ENCODE measurements at places on chromosomes 11 and 22. TPM values are rescaled to one million over a fixed set of nuclear protein-coding genes. Genes with fewer than 3 reads are reported as not detected.

- peaks cover 10% of the 10 kb centered on the region for H3K4me1 ChIP-seq
- no peak overlapping the region for H3K4me3 ChIP-seq
- H3K27me3 ChIP-seq = no peaks in the 10 kb centered on the region
- no peak overlapping the region for H3K27ac ChIP-seq
Measured at GRCh38 chr22:27318516-27318915, 483.0 kb downstream of the MN1 start.

Gene KIRREL3
- total RNA-seq = not detected

Gene DGCR6
- total RNA-seq = 0.67 TPM

DNA sequence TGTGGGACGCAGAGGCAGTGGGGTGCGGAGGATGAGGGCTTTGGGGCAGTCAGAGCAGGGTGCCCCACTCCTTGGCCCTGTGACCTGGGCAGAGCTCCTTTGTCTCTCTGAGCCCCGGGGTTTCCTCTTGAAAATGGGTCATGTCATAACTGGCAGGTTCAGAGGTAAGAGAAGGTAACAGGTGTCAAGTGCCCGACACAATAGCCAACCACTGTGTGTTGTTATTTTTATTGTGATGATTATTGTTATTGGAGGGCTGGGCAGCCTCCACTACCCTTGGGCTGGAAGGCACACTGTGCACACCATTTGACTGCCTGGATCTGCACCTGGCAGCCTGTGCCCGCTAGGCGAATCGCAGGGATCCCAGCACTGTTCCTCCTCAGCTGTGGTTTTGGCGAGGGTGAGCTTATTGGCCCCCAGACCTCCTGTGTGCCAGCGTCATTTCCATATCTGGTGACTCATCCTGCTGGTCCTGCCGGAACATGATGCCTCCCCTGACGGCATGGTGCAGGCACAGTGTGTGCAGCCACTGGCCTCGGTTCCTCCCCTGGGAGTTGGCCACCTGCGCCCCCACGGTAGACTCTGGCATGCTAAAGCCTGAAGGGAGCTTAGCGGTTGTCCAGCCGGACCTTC is 15.4 kb upstream of the SOX10 start:
- no peaks in the 10 kb centered on the region for H3K27me3 ChIP-seq
- peak overlapping the region; percentile 28 for H3K27ac ChIP-seq
- DNase-seq = no peak
- H3K4me3 ChIP-seq = no peak overlapping the region

- H3K27me3 ChIP-seq = no peaks in the 10 kb centered on the region
- no peaks in the 10 kb centered on the region for H3K36me3 ChIP-seq
- H3K27ac ChIP-seq = no peak overlapping the region
- H3K4me3 ChIP-seq = peak overlapping the region; percentile 24
- DNase-seq = no peak
Measured at GRCh38 chr11:48055292-48056132, 75.2 kb downstream of the PTPRJ start.

- peaks cover 4% of the 10 kb centered on the region for H3K4me1 ChIP-seq
- H3K4me3 ChIP-seq = no peak overlapping the region
Measured at GRCh38 chr11:2980168-2980840, 11.8 kb downstream of the NAP1L4 start.

All from esophagus squamous epithelium (tissue), 5 donors.